ENCODE measurements at places on chromosomes 2 and 18.

- DNase-seq, result no peak
Observed at GRCh38 chr2:180161415-180161814, 154.3 kb upstream of the CWC22 start.

GRCh38 chr2:128472789-128473174 is 154.1 kb upstream of the HS6ST1 start:
- DNase-seq, result no peak

DNA sequence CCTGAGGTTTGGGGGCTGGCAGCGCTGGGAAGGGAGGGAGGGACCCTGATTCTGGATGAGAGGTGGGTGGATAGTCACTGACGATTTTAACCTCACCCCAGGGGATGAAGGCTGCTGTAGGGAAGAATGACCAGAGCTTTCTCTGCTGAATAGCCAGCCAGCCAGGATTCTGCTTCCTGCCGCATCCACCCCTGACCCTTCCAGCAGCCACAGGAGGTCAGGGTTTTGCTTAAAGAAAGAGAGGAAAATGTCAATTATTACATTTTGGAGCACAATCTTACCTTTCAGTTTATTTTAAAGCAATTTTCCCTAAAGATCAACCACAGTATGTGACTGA is 217.7 kb downstream of the GBX2 start:
- DNase-seq, result no peak

- DNase-seq, result no peak
Observed at GRCh38 chr2:72929010-72929409, 11.7 kb downstream of the EMX1 start.

DNA sequence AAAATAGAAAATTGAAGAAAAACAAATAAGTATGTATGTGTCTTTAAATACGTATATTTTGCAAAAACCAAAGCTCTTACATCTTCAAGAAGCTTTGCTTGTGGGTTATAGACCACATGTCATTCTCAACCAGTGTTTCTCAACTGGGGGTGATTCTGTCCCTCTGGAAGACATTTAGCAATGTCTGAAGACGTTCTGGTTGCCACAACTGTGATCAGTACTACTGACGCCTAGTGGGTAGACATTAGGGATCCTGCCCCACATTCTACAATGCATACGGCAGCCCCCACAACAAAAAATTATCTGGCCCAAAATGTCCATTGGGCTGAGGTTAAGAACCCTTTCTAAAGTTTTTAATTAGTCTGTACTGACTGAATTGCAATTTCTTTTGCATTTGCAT is 48.4 kb downstream of the UNC50 start:
- DNase-seq, result no peak

- DNase-seq, result no peak
Observed at GRCh38 chr2:113305146-113305545, 26.4 kb upstream of the PAX8 start.

- no peak for DNase-seq
Observed at GRCh38 chr2:226578373-226578772, 221.2 kb downstream of the IRS1 start.

DNA sequence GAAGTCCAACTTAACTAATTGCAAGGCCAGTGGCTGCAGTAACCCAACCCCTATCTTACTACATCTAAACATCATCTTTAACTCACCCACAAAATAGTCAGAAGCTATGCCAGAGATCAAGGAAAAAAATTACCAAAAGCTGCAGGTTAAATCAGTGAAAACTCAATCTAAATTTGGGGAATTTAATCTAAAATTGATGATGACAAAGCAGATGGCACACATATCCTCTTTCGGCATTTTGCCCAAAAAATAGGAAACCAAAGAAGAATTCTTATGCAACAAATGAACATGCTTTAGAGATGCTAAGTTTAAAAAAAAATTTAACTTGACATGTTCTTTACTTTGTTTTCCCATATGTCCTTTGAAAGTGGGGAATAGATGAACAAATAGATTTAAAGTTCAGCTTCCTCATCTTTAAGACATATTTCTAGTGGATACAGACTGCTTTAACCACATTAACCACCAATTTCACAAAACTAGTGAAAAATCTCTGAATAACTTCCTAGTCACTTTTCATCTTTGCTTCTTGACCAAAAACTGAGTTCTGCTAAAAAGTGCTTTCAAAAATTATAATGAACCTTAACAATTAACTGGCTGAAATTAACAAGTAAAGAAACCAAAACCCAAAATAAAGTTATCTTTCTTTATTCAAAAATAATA is 74.3 kb upstream of the CCDC150 start:
- no peak for DNase-seq

GRCh38 chr18:54223568-54224241 is 764 bp downstream of the MBD2 start:
- no peak for DNase-seq

DNA sequence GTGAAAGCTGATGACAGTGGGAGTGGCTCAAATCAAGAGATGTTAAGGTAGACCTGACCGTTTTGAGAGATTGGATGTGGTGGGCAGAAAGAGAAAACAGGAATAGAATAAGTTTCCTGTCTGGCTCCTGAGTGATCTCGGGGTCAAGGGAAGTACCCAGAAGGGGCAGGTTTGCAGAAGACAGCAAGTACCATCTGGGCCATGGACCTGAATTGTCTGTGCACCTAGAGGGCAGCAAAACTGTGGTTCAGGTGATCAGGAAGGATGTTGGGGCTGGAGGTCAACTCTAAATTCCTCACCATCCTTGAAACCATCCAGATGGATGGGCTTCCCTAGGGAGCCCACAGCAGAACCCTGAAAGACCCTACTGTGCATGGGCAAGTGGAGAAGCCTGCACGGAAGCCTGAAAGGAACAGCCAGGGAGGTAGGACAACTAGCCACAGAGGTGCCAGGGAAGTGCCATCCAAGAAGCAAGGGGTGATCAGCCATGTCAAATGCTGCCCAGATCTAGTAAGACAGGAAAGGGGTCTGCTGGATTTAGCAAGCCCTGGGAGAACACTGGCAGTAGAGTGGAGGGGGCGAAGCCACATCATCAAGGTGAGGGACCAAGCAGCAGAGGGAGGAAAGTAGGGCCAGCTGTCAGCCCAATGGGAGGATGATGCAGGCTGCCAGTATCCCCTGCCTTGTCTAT is 8.0 kb downstream of the TEX261 start:
- DNase-seq, result no peak

DNA sequence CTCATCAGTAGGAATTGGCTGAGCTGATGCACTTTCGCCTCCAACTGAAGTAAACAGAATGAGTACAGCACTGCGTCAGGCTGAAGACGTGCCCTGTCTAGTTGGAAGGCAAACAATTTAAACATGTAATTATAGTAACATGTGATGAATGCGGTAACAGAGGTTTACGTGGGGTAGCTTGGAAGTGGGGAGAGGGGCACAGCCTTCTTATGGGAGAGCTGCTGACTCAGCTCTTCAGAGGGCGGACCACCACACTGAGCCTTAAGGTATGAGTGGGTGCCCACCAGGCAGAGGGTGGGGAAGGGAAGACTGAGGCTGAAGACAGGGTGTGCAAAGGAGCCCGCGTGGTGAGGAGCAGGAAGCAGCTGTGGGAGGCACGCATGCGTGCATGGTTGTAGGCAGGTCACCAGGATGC is 6.2 kb upstream of the EHD3 start:
- DNase-seq, result no peak

DNA sequence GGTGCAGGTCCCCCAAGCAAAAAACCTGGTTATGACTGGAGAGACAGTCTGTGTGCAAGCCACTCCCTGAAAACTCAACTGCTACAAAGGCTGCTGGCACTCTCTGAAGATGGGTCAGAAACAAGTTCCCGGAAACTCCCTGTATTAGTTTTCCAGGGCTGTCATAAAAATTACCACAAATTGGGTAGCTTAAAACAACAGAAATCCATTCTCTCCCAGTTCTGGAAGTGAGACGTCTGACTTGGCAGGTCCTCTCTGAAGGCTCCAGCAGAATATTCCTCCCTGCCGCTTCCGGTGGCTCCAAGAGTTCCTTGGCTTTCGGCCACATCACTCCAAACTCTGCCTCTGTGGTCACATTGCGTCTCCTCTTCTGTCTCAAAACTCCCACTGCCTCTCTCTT is 30.1 kb upstream of the SERPINE2 start:
- DNase-seq, result no peak

DNA sequence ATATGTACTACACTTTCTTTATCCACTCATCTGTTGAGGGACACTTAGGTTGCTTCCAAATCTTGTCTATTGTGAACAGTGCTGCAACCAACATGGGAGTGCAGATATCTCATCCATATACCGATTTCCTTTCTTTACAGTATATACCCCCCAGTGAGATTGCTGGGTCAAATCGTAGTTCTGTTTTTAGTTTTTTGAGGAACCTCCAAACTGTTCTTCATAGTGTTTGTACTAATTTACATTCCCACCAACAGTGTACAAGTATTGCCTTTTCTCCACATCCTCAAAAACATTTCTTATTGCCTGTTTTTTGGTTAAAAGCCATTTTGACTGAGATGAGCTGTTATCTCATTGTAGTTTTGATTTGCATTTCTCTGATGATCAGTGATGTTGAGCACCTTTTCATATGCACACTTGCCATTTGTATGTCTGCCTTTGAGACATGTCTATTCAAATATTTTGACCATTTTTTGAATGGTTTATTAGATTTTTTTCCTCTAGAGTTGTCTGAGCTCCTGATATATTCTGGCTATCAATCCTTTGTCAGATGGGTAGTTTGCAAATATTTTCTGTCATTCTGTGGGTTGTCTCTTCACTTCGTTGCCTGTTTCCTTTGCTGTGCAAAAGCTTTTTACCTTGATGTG is 12.2 kb downstream of the PLEK start:
- DNase-seq, result no peak

DNA sequence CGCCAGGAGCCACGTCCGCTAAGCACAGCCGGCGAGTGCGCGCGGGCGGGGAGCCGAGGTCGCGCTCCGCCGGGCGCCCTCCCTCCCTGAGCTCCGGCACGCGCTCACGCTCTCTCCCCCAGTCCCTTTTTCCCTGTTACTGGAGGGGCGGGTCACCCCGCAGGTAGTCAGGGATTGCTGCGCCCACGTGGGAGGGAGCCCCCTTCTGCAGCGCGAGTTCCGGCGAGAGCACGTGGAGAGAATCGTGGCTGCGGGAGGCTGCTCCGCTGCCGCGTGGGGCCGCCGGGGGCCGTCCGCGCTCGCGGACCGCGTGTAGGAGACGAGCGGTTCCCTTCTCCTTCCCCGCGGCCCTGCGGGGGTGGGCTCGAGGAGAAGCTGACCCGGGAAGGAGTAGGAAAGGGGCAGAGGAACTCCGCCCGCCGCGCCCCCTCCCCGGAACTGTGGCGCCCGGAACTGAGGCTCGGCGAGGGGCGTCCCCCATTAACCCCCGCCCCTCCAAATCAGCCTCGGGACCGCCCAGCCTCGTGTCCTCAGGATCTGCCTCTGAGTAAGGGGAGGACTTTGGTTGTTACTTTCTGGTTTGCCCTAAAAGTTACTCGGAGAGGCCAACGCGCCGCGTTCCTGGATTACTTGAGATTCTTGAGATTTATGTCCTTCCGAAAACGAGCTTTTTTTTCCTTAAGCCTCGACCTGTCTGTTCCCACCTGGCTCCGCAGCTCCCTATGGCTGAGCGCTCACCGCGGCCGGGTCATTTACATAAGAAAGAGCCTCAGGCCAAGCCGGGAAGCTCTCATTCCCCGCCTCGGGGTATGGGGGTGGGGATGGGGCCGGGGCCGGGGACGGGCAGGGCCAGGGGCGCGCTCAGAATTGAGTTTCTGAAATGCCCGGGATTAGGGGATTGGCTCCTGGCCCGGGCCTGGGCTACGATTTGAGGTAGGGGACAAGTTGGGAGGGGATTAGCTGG is 1.1 kb downstream of the HK2 start:
- DNase-seq, result no peak

GRCh38 chr2:55229221-55229620 is 2.9 kb downstream of the CLHC1 start:
- DNase-seq, result no peak

GRCh38 chr2:85524336-85524908 is 14.5 kb upstream of the MAT2A start:
- DNase-seq, result no peak

GRCh38 chr2:236802862-236803261 is 233.2 kb downstream of the ACKR3 start:
- DNase-seq, result no peak

GRCh38 chr18:33184175-33184574 is 256.3 kb downstream of the CCDC178 start:
- DNase-seq, result no peak

DNA sequence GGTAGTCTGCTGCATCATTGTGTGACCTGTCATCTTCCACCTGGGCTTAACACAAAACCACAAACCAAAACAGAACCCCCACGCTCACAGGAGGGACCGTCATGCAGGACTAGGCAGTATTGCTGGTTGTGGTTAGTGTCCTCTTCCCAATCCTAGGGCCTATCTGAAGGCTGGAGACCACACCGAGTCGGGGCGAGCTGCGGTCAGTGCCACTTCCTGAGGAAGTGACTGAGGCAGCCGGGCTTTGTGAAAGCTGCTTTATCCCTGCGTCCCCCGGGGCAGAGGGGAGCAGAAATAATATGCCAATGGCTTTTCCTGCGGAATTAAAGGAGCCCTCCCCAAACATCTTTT is 22.9 kb downstream of the ZNF532 start:
- DNase-seq, result peak; percentile 23

- DNase-seq, result no peak
Observed at GRCh38 chr2:222532315-222532714, 108.0 kb downstream of the SGPP2 start.

GRCh38 chr18:58337285-58337684 is 291.6 kb downstream of the ALPK2 start:
- DNase-seq, result no peak

GRCh38 chr2:175396696-175397095 is 215.2 kb upstream of the ATP5MC3 start:
- DNase-seq, result no peak

DNA sequence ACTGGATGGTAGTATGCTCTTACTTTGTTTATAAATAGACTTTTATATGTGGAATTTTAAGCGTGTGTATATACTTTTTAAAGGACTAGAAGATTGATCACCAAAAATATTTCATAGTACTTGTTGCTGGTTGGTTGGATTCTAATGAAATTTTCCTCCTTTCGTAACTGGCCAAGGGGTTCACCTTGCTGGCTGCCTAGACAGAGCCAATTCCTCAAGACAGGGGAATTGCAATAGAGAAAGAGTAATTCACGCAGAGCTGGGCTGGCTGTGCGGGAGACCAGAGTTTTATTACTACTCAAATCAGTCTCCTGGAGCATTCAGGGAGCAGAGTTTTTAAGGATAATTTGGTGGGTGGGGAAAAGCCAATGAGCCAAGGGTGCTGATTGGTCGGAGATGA is 70.7 kb downstream of the SNORC start:
- no peak for DNase-seq

- no peak for DNase-seq
Observed at GRCh38 chr2:240846873-240847595, 21.6 kb upstream of the AGXT start.

DNA sequence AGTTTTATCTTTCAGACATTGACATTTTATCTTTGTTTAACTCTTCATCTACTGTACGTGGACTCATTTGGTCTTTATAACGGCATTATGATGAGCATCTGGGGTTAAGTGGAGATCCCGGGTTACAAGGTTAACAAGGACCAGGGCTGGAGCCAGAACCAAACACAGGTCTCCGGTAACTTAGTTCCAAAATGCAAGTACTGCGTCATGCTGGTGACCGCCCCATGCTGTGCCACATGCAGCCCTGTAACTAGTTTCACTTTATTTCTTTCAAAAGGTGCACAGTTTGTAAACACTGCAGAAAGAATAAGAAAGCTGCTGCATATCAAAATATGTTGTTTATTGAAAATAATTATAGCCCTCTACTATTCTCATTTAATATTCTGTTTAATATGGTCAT is 3.1 kb downstream of the SLC5A7 start:
- no peak for DNase-seq
